ENCODE measurements at places on chromosomes 11 and 22.

GRCh38 chr22:49645791-49646550, 181.7 kb downstream of the BRD1 start:
- no peak for DNase-seq

GRCh38 chr11:57604296-57605027, 7.0 kb downstream of the SERPING1 start:
- no peak for DNase-seq

DNA sequence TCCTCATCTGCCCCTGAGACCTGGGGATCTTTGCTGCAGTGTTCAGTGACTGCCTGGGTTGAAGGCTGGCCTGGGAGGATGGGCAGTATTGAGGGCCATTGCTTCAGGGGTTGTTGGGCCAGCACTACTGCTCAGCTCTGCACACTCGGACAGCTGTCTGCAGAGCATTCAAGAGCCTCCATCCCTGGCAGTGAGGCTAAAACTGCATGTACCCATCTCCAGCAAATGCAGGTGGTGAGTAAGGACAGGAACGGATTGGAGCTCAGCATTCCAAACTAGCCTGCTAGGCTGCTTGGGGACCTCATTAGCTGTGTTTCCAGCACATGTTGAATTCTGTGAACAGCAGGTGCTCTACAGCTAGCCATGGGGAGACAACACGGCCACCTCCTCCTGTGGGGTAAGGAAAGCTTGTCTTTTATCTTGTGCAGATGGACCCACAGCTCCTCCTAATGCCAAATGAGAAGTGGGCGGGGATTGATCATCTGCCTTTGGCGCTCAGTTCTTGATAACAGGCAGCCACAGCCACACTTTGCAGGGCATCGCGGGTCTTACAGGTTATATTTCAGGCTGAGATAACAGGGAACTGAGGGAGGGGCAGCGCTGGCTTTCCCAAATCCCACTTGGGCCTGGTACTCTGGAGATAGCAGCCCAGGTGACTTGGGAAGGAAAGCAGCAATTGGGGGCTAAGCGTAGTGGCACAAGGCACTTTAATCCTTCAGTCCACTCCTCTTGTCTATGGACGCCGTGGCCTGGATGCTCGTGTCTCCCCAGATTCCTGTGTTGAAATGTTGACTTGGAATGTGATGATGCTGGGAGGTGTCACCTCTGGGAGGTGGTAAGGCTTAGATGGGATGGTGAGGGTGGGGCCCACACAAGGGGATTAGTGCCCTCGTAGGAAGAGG, 254.5 kb upstream of the B3GAT1 start:
- no peak for DNase-seq

DNA sequence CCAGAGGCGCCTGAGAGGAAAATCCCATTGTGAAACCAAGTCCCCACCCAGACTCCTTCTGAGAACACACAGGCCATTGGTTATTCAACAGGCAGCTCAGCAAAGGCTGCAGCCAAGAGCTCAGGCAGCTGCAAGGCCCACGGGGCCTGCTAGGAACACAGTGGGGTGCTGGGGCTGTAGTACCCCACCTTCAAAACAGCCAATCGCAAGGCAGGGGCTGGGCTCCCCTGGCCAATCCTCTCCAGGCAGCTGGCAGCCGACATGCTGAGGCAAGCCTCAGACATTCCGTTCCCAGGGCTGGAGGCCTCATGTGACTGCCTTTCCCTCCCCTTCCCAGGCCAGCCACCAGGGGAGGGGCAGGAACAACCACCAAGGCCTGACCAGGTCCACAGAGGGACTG, 6.6 kb downstream of the PRODH start:
- DNase-seq: no peak

- DNase-seq: no peak
Measured at GRCh38 chr11:113329725-113330124, 15.3 kb downstream of the TTC12 start.

DNA sequence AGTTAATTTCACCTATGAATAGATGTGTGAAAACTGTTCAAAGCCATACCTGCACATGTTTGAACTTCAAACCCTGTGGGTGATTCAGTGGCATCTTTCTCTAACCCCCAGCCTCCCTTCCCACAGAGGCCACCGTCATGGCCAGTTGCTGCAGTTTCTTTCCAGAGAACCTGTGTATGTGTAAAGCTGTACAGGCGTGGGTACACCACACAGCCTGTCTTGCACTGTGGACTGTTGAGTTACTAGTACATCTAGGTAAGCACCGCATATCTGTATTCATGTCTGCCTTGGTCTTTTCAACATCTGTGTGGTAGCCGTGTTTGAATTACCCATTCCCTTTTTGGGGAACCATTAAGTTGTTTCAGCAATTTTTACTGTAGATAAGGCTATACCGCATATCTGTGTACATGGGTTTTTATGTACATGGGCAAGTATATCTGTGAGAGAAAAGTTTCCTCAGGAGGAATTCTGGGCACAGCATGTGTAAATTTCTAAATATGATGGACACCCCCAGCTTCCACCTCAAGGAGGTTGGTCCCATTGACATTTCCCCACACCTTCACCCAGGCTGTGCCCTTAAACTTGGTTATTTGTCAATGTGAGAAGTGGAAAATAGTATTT, 13.9 kb downstream of the NEAT1 start:
- peak; percentile 14 for DNase-seq

GRCh38 chr11:72840780-72841179, 26.6 kb downstream of the ATG16L2 start:
- no peak for DNase-seq

DNA sequence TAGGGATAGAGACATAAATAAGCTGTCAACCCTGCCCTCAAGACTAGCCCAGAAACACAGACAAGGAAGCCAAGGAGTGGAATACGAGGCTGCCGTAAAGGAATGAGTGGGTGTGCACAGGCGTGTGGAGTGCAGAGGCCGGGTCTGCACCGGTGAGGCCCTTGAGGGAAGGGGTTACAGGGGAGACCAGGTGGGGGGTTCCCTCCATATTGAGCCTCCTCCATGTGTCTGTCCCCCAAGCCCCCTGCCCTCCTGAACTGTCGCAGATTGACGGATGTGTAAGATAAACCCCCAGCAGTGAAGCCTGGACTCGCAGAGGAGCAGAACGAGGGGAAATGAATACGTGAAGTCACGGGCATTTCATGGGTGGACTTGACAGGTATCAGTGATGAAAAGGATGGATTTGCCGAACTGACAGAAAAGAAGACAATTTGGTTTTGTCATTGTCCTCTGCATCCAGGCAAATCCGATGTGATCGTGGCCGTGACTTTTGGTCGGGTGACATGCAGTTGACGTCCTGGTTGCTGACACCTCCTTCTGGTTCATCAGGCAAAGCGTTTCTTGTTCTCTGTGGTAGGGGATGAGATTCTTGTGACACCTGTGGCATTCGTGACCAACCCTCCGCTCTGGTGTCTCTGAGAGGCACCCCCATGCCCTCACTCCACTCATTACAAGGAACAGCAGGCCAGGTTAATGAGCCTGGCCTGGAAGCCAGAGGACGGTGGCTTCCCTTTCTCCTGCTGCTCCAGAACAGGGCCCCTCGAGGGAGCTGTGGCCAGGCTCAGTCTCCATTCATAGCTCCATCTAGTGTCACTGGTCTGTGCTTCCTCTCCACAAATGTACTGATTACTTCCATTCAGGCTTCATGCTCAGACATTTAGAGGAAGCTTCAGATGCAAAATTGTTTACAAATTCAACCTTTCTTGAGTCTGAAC, 223.1 kb upstream of the B3GAT1 start:
- DNase-seq: no peak

- no peak for DNase-seq
Measured at GRCh38 chr22:27564806-27565205, 236.8 kb downstream of the MN1 start.

DNA sequence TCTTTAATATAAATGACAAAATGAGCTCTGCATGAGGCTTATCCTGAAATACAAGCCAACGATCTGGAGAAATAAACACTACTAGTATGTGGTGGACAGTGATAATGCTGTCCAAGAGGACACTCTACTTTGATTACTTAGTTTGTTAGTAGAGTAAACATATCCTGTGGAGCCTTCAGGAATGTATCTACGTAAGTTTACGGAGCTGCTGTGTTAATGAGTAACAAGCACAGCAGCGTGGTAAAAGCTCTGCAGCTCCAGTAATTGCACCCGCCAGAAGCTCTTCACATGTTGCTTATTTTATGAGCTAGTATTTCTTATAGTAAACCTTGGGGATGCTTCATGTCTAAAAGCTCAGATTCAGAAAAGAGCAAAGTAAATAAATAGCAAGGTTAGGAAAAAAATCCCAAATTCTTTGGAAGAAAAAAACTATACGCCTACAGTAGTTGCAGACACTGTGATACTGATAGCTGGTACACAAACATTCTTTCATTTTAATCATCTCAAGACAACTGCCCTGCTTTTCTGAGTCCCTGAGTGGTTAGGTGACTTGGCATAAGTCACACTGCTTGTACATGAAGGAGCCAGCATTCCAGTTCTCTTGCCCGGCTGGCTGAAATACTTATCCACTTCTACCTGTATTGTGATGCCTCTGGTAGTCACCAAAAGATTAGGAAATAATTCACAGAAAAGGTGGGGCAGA, 32.7 kb upstream of the CCDC34 start:
- no peak for DNase-seq

DNA sequence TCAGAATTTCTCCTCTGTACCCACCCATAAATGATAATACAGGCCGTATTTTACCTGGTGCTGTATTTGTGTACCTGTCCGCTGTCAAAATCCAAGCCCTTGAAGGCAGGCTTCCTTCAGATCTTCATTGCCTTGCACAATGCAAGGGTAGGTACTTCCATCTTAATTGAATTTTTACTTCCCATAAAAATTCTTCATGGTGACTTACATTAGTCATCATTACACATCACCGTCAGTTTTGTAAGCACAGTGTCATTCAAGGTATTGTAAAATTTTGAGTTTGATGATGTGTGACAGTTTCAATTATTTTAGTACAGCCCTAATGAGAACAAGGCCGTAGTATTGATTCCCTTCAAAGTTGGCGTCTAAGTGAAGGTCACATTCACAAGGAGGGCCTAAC, 770 bp upstream of the TSG101 start:
- DNase-seq: no peak

DNA sequence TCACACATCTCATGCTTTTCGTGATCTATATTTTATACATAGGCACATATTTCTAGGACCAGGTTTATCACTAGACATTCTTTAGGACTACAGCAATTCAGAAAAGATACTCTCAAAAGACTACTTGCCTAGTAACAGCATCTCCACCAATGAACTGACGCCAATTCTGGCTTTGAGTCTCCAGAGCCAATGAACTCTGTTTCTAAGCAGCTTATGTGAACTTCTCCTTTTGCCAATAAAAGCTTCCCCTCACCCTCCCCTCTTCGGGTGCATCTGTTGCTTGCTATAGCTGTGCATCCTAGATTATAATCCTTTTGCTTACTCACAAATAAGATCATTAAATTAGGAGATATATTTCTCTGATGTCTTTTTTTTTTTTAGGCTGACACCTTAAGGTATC, 11.4 kb upstream of the ANKK1 start:
- no peak for DNase-seq

DNA sequence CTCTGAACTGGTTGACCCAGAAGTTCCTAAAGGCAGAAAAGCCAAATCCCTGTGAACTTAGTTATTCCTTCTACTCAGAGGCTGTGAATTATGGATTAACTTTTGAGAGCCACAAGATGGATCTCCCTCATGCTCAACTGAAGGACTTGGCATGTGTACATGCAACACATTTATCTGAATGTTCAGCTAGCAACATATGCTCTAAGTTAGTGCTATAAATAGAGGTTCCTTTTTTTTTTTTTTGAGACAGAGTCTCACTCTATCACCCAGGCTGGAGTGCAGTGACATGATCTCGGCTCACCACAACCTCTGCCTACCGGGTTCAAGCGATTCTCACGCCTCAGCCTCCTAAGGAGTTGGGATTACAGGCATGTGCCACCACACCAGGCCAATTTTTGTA, 40.1 kb downstream of the EIF4ENIF1 start:
- DNase-seq: no peak

DNA sequence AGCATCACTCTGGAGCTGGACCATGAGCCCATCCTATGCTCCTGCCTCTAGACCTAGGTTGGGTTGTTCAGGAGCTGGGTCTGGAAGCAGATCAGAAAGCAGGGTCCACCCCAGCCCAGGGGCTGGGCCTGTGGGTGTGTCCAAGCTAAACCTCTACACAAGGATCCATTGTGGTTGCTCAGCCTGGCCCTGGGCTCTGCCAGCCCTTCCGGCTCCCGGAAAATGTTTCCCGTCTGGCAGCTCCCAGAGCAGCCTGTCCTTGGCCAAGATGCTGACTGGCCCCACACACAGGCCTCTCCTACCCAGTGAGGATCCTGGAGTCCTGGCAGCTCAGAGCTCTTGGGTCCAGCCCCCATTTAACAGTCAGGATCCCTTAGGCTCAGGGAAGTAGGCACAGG, 35.3 kb upstream of the FCHSD2 start:
- DNase-seq: no peak

GRCh38 chr11:61834278-61835048, 6.4 kb downstream of the FADS2 start:
- DNase-seq: no peak

GRCh38 chr22:46224044-46224897, 25.8 kb downstream of the CDPF1 start:
- no peak for DNase-seq

DNA sequence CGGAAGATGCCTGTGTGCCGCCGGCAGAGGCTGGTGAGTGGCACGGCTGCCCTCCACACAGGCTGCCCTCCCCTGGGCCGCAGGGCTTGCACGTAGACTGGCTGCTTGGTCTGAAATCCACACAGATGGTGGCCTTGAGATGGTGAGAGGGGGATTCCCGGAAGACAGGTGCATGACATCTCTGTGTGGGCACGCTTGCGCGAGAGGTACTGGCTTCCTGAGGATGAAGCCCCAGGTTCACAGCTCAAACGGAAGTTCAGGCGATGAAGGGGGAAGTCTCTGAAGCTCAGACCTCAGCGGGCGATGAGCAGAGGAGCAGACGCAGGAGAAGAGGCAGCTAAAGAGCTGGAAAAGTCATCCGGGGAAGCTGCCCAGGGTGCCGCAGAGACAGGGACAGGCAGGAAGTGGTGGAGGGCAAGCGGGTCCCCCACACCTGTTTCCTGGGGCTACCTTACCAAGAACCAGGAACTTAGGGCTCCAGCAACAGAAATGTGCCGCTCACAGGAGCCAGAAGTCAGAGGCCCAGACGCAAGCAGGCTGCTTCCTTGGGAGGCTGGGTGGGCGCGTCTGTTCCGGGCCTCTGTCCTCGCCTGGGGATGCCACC, 7.2 kb downstream of the CRELD2 start:
- DNase-seq: peak; percentile 71

Measured in activated CD8-positive, alpha-beta memory T cell treated with anti-CD3 and anti-CD28 coated beads, Interleukin-2, amount 50 U/mL, for 4 hours (primary cell).